ENCODE measurements at places on chromosomes 6 and 20.
A peak's percentile ranks its signal among the peaks of the same experiment; 100 is the strongest.

DNA sequence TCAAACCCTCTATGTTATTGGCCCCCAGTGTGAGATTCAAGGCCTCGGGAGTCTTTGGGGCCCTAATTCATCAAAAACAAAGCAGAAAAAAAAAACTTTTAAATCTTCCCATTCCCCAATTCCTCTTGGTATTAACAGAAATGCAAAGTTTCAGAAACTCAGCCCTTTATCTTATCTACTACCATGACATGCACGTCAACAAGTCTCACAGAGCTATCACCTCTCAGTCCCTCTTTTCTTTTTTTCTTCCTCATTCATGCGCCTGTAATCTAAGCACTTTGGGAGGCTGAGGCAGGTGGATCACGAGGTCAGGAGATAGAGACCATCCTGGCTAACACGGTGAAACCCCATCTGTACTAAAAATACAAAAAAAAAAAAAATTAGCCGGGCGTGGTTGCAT lies 22.7 kb downstream of the SAMD3 start:
- no peak for DNase-seq

GRCh38 chr6:140670021-140670420 lies 1295.6 kb upstream of the CITED2 start:
- DNase-seq, result no peak

- DNase-seq, result no peak
Observed at GRCh38 chr6:14026831-14027539, 90.6 kb upstream of the CD83 start.

DNA sequence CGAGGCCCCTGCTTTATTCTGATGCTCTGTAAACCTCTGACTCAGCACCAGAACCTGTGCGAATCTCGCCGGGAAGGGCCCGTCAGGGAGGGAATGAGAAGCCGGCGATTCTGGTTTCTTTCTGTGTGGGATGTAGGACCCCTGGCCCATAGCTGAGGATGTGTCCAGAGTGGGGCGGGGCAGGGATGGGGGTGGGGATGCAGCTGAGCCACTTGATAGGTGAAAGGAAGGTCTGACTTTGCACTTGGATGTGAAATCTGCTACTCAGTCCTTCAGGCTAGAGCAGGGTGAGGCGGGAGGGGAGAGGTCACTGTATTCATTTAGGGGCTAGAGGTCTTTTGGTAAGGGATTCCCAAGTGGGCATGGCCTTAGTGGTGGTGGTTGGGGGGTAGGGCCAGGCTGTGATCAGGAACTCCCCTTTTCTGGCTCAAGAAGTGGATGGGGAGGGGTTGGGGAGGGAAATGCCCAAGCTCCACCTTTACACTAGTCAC lies 2.3 kb downstream of the TOX2 start:
- no peak for DNase-seq

- no peak for DNase-seq
Observed at GRCh38 chr6:26438000-26438399, 2.3 kb upstream of the BTN3A3 start.

DNA sequence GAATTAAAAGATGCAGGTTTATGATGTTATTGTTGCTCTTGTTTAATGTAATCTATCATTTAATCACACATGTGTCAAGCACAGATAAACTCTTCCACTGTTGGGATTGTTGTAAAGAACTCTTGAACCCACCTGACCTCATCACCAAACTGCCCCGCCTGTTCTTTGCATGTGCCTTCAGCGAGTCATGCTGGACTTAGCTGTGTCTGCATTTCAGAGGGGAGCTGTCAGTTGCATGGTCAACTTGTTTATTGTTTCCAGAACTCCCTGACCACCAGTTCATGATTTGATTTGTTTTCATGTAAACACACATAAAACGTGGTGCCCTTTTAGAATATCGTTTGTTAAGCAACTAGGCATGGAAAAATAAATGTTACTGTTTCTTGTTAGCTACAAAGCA lies 93.6 kb downstream of the KHDC1L start:
- DNase-seq, result no peak

- DNase-seq, result no peak
Observed at GRCh38 chr6:7750197-7750596, 24.3 kb downstream of the BMP6 start.

GRCh38 chr6:143279385-143279784 lies 171.1 kb downstream of the ADAT2 start:
- DNase-seq, result no peak

DNA sequence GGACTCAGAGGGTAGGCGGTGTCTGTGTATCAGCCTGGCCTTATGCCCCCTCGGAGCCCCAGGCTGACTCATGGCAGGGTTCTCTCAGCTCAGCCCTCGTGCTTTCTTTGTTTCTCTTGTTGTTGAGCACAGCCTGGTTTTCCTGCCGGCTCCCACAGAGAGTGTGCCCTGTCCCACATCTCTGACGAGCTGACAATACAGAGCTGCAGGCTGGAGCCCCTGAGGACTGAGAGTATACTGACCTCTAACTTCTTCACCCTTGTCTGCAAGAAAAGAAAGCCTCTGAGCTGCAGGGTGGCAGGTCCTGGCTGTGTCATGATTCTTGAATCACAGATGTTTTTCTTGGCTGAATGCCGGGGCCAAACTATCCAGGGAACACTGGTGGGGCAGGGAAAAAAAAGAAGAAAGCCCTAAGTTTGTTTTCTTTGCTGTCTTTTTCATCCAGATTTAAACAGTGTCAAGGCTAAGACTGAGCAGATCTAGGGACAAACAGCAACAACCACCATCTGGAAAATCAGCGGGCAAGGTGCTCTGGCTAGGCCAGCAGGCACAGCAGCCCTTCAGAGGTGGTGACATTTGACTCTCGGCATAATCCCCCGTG lies 63.3 kb upstream of the ZNF133 start:
- DNase-seq, result peak; percentile 26

- no peak for DNase-seq
Observed at GRCh38 chr20:51208162-51208561, 185.3 kb upstream of the KCNG1 start.

- no peak for DNase-seq
Observed at GRCh38 chr6:146553377-146554135, 9.9 kb downstream of the RAB32 start.

GRCh38 chr6:151242420-151242861 lies 2.7 kb downstream of the AKAP12 start:
- no peak for DNase-seq

GRCh38 chr6:23181356-23182110 lies 612.2 kb downstream of the HDGFL1 start:
- DNase-seq, result no peak

DNA sequence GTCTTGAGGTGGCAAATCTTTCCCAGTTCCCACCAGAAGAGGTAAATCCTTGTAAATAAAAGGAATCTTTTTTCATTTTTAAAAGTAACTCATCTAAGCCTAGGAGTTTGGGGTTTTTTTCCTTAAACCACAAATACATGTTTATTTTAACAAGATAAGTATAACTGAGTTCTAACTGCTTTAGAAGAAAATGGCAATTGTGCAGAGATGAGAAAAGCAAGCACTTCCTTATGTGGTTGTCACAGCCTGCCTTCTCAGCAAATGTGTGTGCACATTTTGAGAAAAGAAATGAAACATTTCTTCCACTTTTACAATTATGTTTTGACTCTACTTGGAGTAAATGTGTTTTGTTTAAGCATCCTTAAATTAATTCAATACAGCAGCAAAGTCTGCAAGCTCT lies 17.7 kb downstream of the HCK start:
- no peak for DNase-seq

GRCh38 chr6:14310960-14311359 lies 193.4 kb downstream of the CD83 start:
- no peak for DNase-seq

DNA sequence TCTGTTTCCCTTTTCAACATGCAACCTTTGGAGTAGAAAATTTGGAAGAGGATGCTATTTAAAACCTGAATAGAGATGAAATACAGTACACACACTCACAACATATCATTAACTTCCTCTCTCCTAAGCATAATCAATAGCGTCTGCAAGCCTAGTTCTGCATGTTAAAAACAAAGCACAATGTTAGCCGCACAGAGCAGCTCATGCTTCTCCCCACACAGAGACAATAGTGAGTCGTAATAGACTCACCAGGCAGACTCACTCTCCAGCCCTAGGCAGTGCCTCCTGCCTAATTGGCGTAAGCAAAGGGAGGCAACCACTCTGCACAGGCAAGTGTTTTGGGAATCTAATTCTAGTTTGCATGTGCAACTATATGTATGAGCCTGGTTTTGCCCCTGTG lies 45.8 kb upstream of the ARID1B start:
- no peak for DNase-seq

- DNase-seq, result no peak
Observed at GRCh38 chr6:168926306-168926705, 327.3 kb downstream of the THBS2 start.

DNA sequence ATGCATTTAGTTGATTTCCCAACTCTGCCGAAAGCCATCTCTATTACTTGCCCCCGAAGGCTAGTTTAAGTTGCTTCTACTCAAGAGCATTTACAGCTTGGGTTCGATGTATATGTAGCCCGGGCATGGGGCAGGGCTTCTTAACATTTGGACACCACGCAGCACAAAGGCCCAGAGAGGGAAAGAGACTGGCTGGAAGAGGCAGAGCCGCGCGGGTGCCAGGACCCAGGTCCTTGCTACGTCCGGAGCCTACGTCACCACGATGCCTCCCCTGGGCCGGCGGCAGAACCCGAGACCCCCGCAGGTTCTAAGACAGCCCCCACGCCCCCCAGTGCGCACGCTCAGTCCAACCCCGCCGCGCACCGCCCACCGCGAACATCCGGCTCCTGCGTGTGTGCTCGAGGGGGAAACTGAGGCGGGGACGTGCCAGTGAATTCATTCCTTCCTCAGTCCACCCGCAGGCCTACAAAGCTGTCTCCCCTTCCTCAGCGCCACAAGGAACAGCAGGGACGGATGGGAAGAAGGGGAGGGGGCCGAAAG lies 367 bp upstream of the PCIF1 start:
- peak; percentile 53 for DNase-seq

GRCh38 chr6:1849691-1850090 lies 240.0 kb downstream of the FOXC1 start:
- no peak for DNase-seq

GRCh38 chr6:18023891-18024290 lies 36.5 kb upstream of the KIF13A start:
- no peak for DNase-seq

DNA sequence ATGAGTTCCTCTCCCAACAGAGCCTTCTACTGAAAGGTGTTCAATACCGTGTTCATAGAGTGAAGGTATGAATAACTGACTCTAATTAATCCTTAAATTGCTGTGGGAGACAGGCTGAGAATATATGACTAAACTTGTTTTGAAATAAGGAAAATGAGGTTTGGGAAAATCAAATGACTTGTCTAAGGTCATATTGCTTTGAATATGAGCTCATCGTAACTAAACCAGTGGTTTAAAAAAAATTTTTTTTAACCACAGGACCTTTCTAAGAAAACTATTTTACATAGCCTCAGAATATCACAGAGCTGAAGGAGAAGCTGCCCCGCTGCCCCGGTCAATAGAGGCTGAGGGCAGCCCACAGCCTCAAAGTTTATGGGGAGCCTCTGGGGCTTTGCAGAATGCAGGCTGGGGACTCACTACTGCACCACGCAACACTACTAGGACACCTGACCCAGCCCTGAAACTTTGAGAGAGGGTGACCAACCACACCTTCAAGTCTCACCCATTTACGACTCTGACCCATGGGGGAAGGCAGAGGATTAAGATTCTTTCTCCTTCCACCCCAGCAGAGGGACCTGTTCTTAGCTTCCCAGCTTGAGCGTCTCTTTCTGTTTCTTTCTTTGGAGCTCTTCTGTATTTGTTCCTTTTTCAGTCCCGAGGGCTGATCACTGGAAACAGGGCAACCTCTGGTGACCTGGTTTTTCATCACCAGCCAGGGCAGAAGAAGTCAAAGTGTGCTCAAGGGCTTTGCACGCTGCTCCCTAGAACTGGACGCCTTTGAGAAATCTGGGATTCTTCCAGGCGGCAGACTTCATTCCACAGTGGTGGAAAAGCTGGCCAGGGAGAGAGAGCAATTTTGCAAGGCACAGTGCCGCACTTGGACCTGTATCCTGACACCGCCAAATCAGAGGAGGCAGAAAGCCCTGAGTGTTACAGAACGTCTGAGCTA lies 220.2 kb downstream of the ATXN1 start:
- no peak for DNase-seq

- no peak for DNase-seq
Observed at GRCh38 chr6:25035512-25036435, 100.0 kb upstream of the RIPOR2 start.

DNA sequence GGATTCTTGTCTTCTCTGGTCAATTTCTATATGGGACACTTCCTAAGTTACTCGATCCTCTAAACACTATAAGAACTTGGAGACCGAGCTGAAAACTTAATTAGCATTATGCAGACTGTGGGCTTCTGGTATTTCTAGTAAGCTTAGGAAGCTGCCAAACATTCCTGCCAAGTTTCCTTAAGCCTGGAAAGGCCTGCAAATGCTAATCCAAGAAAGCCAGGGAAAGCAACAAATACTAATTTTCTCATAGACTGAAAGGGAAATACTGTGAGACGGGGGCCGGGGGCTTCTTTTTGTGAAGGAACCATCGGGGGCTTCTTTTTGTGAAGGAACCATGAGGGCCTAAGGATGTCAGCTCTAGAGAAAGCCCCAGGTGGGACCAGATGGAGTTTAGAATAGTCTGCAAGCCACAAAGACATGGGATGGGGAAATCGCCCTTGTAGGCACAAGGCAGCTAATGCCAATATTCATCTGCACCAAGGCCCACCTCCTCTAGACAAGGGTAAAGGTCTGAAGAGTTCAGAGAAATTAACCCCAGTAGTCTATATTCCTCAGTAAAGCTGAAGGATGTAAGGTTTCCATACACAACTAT lies 332.4 kb upstream of the PRDM1 start:
- DNase-seq, result no peak

GRCh38 chr6:95693108-95693507 lies 115.8 kb downstream of the MANEA start:
- no peak for DNase-seq

- no peak for DNase-seq
Observed at GRCh38 chr6:74333406-74333805, 637.4 kb downstream of the CD109 start.

DNA sequence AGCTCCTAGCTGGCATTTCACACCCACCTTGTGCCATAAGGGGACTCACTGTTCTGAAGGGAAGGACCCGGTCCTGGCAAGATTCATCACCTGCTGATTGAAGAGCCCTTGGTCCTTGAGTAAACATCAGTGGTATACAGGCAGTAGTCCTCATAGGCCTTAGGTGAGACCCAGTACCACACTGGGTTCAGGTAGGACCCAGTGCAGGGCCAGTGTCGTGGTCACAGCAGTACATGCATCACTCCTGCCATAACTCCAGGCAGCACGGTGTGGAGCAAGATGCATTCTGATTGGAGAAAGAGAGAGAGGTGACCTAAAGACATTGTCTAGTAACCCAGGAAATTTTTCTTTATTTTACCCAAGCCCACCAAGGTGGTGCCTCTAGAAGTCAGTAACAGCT lies 49.1 kb upstream of the THBS2 start:
- DNase-seq, result no peak

GRCh38 chr6:169324656-169325459 lies 71.2 kb upstream of the THBS2 start:
- DNase-seq, result no peak
